CD4-positive, alpha-beta T cell (primary cell): ENCODE measurements at places on chromosomes 3 and 15. TPM values are rescaled to one million over a fixed set of nuclear protein-coding genes. Genes with fewer than 3 reads are reported as not detected.

DNA sequence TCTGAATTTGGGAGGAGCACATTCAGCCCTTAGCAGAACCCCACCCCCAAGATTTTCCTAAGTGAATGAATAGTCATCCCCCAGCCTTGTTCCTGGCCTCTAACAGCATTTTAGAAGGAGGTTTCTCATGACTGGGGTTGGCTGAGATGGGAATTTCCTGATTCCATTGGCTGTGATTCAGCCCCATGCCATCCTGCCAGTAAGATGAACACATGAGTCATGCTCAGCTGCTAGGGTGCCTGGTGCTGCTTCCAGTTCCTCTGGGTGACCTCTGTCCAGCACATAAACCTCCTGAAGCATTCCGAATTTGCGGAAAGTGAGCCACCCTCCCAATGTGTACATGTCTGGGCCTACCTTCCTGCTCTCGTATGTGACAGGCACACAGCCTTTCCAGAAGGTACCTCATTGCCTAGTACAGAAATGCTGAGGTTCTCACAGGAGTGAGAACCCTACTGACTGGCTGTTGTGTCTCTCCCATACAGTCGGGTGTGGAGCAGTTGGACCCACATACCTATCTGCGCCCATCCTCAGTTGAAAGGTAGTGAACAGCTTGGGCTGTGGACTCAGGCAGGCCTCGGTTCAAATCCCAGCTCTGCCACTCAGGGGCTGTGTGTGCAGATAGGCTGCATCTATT, 91.7 kb downstream of the APBA2 start:
- no peak for DNase-seq

DNA sequence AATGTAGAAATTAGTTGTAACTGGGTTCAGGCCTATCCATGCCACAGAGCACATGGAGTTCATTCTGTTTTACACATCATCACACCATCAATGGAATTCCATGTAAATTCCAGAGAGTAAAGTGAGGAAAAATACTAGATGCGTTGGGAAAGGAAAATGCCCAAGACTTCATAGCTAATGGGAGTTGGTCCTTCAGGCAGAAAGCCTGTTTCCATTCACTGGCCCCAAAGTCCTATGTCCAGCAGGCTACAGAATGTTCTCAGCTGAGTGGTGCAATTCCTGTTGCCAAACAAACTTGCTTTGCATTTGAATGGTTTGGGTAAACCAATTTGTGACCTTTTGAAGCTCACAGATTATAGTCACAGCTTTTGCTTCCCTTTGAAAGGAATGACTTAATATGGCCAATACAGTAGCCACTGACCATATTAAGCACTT, 164.6 kb upstream of the PFN2 start:
- DNase-seq, result no peak

GRCh38 chr3:156818890-156819289, 7.3 kb upstream of the LEKR1 start:
- DNase-seq, result no peak

GRCh38 chr3:105093371-105094252, 273.1 kb upstream of the ALCAM start:
- no peak for DNase-seq

DNA sequence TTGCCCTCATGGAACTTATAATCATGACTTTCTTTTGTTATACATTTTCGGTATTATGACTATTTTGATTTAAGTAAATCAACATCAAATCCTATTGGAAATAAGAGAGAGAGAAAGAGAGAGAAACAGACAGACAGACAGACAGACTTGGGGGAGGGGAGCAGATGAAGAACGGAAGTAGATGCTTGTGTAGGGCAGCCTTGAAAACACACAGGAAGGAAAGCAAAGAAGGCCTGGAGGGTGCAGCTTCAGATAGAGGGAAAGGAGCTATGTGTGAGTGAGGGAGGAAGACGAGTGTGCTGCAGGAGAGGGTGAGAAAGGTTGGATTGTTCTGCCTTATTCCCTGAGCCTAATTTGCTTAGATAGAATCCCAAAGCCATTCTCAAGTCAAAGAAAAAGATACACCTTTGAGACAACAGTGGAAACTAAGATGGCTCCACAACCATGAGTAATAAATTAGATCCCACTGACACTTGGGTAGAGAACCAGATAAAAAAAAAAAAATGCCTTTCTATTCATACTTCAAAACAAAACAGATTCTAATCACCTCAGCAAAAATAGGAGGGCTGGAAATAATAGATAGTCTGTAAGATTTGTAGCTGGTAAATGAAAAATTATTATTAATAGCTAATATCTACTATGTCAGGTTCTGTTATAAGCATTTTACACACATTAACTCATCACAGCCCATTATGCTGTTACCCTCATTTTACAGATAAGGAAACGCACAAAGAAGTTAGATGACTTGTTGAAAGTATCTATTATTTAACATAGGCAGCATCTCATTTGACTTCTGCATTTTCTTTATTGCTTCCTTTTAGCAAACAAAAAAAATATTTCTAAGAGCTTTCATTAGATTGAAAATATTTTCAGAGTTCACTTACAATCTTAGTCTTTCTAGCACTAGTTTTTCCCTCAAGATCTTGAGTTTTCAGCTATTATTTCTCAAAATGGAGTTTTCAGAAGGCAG, 214.1 kb downstream of the TNIK start:
- DNase-seq, result no peak

- DNase-seq, result no peak
Observed at GRCh38 chr3:107407355-107407754, 30.1 kb downstream of the CCDC54 start.

The DOCK3 gene
- total RNA-seq, result 0.93 TPM

The SST gene
- total RNA-seq, result not detected

The SLC22A14 gene
- 0.11 TPM for total RNA-seq

The THPO gene
- total RNA-seq, result not detected
